Activated gamma-delta T cell treated with Interleukin-2 at 50 U/mL for 16 hours (primary cell): ENCODE measurements at places on chromosomes 5 and 9.

GRCh38 chr5:34866989-34867471, 28.1 kb downstream of the TTC23L start:
- no peak for DNase-seq

DNA sequence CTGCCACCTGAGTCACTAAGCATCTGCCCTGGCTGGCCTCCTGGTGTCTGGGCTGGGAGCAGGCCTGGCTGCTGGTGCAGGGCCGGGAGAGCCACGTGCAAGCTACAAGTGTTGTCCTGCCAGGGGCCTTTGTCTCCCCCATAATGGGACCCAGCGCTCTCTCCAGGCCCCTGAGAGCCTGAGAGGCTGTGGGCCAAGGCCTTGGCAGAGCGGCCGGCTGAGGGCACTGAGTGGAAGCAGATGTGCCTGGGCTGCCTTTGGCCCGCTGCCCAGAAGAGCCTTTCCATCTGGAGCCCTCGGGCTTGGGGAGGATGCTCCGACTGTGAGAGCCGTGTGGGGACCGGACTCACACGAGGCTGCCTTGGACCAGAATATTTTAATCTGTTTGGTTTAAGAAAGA, 185.5 kb downstream of the RGS3 start:
- DNase-seq, result no peak

DNA sequence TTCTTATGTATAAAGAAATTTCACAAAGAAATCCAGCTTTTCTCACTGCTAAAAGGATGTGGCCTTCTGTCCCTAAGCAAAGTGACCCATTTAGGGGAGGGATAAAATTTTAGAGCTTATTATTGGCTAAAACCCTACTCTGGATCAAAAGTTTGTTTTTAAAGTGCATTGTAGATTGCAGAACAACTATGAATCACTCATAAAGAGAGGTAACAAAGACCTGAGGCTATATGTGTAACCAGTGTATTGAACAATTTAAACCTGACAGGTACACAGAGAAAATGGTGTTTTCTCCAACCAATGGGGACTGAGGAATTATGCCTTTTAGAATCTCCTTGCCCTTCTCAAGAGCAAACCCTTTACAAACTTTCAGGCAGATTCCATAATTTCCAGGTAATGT, 86.6 kb downstream of the MUSK start:
- DNase-seq, result no peak

DNA sequence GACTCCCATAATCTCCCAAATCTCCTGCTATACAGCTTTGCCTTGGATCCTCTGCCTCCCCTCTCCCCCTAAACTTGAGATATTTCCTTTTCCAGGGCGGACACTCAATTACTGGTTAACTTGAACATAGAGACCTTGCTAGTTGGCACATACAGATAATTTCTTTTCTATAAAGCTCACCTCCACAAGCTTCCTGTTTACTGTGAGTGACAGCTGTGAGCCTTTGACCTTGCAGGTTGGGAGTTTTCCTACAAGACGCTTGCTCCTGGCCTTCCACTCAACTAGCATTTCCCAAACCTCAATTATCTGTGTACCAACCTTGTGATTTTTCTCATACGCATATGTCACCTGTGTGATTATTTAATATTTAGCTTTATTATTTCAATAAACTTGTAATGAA, 114.5 kb downstream of the GNA14 start:
- DNase-seq, result no peak

- DNase-seq, result no peak
Observed at GRCh38 chr5:127988146-127988760, 95.3 kb upstream of the SLC12A2 start.

GRCh38 chr5:26945901-26946300, 92.5 kb downstream of the CDH9 start:
- no peak for DNase-seq

- no peak for DNase-seq
Observed at GRCh38 chr5:96297867-96298266, 135.2 kb downstream of the PCSK1 start.

GRCh38 chr5:16693879-16694278, 77.1 kb upstream of the RETREG1 start:
- DNase-seq, result no peak

DNA sequence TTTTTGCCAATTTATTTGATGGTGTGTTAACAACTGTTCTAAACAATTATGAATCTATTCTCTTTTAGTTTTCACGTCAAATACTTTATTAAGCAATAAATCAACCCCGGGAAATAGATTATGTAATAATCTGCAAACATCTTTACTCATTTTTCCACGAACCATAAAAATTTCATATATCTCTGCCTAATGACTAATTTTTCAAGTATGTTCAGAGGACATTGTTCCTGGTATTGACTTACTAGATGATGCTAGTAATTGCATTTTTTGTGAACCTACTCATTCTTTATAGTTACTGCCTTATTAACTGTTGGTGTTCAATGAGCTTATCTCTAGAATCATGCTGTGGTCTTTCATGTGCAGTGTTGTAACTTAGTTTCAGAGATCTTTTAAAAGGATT, 41.0 kb upstream of the FBN2 start:
- no peak for DNase-seq

GRCh38 chr5:66963559-66963971, 233.0 kb downstream of the CD180 start:
- DNase-seq, result no peak

DNA sequence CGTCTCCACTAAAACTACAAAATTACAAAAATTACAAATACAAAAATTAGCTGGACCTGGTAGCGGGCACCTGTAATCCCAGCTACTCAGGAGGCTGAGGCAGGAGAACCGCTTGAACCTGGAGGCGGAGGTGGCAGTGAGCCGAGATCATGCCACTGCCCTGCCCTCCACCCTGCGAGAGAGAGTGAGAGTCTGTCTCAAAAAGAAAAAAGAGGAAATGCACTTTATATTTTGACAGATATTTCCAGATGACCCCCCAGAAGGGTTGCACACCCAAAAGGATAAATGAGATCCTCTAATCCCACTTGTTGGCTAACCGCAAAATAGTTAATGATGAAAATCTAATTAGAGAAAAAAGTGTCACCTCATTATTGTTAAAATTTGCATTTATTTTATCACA, 2.2 kb downstream of the HSDL2 start:
- no peak for DNase-seq

DNA sequence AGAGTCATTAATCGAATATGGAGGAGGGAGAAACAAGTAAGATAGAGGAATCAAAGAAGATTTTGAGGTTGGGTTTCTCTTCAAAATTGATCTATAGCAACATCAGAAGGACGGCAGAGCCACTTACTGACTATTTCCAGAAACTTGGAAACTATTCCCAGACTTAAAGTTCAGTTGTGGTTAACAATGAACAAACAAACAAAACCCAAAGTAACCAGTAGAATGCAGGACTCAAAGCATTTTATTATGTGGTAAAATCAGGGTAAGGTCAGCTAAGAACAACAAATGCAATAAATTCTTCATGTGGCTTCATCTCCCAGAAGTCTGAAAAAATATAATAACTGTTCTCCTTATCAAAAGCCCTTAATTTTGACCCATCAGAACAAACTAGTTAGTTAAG, 54.9 kb upstream of the OSMR start:
- no peak for DNase-seq

DNA sequence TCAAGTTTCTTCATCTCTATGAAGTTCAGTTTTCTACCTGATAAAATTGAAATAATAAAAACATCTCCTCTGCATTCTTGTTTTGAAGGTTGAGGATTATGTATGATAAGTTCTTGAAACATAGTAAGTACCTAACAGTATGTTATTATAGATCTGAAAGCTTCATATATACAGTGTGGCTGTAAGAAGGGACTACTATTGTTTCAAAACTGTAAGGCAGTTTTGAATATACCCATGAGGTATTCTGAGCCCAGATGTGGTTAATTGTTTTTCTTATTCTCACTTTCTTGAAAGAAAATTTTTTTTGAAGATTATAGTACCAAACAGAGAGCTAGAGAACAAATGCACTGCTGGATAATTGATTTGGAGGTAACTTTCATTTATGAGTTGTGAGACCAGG, 383.2 kb downstream of the CHSY3 start:
- no peak for DNase-seq

GRCh38 chr9:121751686-121752445, 100.4 kb downstream of the DAB2IP start:
- no peak for DNase-seq

- no peak for DNase-seq
Observed at GRCh38 chr9:93137362-93137761, 3.3 kb upstream of the NINJ1 start.

GRCh38 chr5:36733183-36733582, 126.8 kb downstream of the SLC1A3 start:
- DNase-seq, result no peak

- DNase-seq, result no peak
Observed at GRCh38 chr5:10854506-10855277, 93.7 kb upstream of the DAP start.

DNA sequence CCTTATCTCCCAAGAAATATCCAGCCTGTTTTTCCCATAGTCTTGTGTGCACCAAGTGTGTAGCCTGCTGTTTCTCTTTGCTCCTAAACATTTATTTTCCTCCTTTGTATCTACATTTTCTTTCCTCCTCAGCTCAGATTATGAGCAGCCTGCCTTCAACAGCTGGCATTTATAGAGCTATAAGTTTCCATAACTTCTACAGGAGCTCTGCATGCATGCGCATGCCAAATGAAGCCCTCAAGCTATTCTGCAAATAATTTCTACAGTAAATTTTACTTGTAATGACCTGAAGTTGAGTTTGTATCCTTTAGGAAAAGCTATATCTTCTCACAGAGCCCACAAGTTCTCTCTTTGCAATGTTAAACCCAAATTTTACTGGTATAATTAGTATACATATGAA, 699.5 kb downstream of the CETN3 start:
- DNase-seq, result no peak

- DNase-seq, result no peak
Observed at GRCh38 chr9:84778570-84778969, 109.0 kb downstream of the NTRK2 start.

DNA sequence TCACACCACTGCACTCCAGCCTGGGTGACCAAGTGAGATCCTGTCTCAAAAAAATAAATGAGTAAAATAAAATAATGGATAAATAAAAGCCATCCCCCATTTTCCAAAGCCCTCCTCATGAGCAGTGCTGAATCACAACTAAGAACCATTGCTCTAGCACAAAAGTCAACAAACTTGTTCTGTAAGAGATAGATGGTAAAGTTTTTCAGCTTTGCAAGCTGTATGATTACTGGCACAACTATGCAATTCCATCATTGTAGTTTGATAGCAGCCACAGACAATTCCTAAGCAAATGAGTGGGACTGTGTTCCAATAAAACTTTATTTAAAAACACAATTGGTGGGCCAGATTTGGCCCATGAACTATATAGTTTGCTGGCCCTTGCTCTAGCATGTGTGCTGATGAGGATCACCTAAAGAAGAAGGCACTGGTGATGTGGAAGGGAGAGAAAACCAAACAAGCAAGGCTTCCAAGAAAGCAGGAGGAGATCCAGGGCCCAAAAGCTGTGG, 64.6 kb downstream of the NEURL1B start:
- DNase-seq, result no peak

DNA sequence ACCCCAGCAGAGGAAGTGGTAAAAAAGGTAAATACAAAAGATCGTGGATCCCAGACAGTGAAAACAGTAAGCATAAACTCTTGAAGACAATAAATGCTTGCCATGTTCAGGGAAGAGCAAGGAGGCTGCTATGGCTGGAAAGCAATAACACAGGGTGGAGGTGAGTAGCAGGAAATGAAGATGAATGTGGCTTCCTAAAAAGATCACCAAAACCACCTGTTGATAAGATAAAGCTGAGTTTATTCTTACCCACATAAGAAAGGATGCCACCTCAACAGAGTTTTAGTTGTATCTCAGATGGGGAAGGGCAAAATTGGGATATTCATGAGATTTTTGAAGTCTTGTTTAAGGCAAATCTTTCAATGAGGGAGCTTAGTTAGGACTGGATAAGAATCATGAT, 273.3 kb downstream of the MSX2 start:
- DNase-seq, result no peak
